ENCODE measurements at places on chromosomes 4 and X.

GRCh38 chr4:80610845-80611677 lies 275.5 kb downstream of the CFAP299 start:
- DNase-seq = no peak

DNA sequence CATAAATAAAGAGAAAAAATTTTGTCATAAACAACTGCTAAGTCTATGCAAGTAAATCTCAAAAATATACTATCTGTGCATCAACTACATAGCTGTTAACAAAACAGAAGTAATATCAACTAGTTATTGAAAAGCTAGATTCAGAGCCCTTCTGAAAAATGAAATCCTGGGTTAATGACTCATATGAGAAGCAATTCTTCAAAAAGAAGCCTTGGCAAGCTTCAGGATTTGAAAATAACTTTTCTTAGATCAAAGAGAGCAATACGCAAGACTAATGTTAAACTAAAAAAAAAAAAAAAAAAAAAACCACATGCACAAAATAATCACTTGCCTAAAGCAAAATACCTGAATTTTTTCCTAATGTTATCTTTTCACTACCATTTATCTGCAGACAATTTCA lies 566.1 kb upstream of the BOD1L1 start:
- DNase-seq = no peak

DNA sequence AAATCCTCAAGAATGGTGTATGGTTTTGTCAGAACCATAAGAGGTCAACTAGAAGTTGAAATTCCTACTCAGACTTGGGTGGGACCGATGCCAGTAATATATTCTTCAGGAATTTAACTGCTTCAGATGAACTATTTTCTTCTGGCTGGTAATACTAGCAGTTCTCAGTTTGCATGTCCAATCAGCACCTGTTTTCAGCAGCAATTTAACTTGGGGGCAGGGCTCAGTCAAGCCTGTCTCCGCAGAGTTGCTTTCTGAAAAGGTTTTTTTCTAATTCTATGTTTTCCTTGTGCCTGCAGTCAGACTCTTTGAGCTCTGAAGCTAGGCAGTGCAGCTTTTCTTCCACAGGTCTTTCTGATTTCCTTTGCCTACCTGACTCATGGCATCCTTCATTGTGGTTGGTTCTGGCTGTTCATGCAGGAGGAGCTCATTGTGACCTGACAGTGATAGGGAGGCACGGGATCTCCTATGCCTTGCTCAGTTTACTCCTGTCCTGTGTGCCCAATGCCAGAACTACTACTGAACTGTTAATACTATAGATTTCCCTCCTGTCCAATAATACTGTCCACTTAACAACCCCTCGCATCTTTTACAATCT lies 17.3 kb upstream of the FMR1 start:
- no peak for DNase-seq

GRCh38 chr4:151729731-151730559 lies 30.9 kb downstream of the GATB start:
- DNase-seq = no peak

DNA sequence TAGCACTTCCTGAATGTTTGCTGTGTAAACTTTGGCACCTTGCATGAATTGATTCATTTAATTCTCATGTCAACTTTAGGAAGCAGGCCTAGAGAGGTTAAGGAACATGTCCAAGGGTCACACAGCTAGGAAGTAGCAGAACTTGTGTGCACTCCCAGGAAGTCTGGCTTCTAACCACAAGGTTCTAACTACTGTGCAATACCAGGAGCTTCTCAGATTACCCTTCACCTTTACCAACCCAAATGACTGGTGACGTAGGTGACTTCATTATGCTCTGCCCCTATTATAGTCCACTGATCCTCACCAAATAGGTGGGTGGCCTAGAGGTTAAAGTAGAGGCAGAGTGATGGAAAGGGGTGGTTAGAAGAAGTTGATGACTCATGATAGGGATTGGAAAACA lies 14.4 kb downstream of the AR start:
- no peak for DNase-seq

DNA sequence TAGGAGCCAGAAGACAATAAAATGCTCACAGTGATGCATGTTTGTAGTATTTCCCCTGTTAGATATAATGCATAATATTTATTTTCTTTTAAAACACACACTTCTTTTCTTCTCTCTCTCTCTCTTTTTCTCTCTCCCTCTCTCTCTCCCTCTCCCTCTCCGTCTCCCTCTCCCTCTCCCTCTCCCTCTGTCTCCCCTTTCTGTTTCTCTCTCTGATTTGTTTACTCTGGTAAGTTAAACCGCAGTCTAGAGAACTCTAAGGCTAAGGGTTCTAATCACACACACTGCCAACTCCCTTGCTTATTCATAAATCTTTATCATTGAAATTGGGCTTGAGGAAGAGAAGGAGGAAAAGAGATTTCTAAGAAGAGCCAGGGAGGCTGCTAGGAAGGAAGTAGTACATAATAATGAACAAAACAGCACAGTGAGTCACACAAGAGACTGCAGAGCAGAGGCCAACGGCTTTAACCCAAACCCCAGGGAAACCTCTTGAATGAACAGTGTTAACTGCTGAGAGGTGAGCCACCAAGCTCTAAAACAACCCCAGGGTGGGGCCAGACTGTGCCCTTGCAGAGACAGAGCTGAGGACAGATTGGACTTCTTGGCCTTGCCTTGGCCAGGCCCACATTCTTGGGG lies 9.1 kb upstream of the PHOX2B start:
- no peak for DNase-seq

DNA sequence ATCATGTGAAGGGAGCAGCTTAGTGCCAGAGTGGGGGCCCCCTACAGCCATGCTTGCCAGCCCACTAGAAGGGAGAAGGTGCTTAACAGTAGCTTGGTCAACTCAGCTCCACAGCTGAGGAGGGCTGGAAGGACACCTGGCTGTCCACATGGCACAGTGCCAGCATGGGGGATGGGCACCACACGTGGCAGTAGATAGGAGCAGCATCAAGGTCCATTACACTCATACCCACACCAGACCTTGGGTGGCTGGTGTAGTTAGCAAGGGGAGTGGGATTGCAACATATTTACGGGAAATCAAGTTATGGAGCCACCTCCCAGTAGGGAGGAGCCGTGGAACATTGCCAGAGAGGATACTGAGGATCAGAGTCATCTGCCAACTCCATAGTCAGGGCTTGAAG lies 37.9 kb upstream of the SLC4A4 start:
- DNase-seq = no peak

DNA sequence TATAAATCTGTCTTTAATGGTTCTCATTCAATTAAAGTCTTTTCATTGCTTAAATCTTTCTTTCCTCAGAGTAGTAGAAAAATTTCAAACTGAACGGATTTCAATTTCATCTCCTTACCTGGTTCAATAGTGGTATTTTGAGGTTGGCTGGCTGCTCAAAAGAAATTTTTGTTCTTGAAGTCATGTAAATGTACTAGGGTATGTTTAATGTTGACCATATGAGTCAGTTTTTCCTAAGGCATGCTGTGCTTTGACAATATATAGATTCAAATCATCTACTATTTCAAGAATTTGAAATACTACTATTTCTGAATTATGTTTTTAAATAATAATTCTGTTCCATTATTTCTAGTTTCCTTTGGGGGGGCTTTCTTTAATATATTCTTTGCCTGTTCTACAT lies 105.5 kb downstream of the PACRGL start:
- DNase-seq = no peak

- no peak for DNase-seq
Measured at GRCh38 chr4:163110442-163110841, 56.2 kb downstream of the NAF1 start.

GRCh38 chr4:119139822-119140252 lies 4.2 kb downstream of the MYOZ2 start:
- DNase-seq = no peak

DNA sequence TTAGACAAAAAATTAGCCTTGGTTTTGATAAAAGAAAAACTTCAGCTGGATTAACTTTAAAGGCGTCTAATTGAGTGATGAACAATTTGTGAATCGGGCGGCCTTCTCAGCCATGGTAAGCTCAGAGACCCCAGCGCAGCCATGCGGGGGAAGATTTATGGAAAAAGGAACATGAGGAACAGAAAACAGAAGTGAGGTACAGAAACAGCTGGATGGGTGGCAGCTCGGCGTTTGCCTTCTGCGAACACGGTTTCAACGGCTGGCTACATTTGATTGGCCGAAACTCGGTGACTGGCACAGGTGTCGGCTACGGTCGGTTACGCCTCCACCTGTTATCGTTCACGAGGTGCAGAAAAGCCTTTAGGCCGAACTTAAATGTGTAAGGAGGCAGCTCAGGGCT lies 401.4 kb upstream of the FAT1 start:
- DNase-seq = no peak

GRCh38 chr4:1359144-1359501 lies 12.1 kb downstream of the UVSSA start:
- no peak for DNase-seq

- DNase-seq = no peak
Measured at GRCh38 chrX:32847921-32848320, 363.4 kb downstream of the DMD start.

All from cortex of kidney (tissue), 1 donor.